H7 (cell line): ENCODE measurements at places on chromosomes 7 and 10. TPM values are rescaled to one million over a fixed set of nuclear protein-coding genes. Genes with fewer than 3 reads are reported as not detected.

Gene PTPRE
- 0.04 and 0.69 TPM in 2 replicates for total RNA-seq

Gene LRRC18
- not detected in 2 replicates for total RNA-seq

Gene SPDYE11
- total RNA-seq, result not detected in 2 replicates

Gene FFAR4
- not detected in 2 replicates for total RNA-seq

Gene AGMO
- total RNA-seq, result 0.63 and 1.1 TPM in 2 replicates

Gene GPR141
- not detected in 2 replicates for total RNA-seq

DNA sequence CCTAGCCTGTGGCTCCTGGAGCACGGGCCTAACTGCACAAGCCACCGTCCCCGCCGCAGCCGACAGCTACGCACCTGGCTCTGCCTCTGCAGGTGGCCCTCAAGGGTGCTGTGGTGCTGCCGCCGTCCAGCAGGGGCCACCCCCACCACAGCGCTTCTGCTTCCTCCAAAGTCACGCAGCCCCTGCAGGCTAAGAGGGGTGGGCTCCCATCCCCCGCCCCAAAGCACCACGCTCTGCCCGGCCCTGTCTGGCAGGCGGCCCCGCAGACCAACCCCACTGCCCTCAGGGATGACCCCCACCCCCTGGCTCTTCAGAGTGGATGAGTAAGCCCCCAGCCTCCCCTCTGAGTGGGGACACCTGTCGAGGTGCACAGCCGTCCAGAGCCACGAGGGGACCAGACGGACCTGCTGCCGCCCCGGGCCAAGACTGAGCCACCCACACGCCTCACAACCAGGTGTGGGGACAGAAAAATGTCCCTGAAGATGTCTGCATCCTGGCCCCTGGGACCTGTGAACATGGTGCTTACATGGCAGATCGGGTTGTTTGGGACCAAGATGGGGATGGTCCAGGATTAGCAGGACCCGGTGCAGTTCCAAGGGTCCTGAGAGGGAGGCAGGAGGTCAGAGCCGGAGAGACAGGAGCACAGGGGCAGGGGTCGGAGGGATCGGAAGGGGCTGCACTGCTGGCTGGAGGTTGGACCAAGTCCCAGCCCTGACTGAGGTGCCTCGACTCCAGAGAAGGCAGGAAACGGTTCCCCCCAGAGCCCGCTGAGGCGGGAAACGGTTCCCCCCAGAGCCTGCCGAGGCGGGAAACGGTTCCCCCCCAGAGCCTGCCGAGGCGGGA, 9.0 kb upstream of the ADAP1 start:
- DNase-seq, result peak; percentile 87

DNA sequence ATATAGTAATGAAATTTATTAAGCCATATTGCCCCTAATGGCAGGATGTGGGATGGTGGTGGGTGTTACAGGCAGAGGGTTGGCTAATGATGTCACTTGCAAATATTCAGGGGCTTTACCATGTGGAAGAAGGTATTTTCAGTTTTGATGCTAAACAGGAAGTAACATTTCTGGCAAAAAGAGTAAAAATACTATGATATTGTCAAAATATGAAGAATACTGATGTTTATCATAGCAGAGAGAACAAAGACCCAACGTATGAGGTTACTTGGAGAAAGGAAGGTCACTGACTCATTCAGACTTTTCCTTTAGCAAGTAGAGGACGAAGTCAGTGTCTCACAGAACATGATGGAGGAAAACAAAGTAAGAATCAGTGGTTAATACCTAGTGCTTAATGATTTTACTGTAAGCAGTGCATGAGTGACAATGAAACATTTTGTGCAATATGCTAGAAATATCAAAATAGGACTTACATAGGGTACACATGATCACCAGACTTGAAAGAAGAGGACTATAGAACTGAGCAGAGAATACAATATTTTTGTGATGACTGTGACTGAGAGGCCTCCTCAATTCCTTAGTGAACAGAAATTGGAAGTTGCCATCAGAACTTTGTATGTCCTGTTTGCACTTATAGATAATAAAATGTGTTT, 89.7 kb upstream of the STEAP4 start:
- no peak for DNase-seq

DNA sequence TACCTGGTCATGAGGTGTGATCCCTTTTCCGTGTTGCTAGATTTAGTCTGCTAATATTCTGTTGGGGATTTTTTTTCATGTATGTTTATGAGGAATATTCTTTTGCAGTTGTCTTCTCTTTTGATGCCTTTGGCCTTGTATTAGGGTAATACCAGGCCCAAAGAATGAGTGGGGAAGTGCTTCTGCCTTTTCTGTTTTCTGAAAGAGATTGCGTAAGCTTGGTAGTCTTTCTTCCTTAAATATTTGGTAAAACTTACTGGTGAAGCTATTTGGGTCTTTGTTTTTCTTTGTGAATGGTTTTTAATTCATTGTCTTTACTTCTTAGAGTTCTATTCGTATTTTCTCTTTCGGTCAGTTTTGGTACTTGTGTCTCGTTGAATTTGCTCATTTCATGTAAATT, 51.1 kb downstream of the SHH start:
- DNase-seq, result no peak

DNA sequence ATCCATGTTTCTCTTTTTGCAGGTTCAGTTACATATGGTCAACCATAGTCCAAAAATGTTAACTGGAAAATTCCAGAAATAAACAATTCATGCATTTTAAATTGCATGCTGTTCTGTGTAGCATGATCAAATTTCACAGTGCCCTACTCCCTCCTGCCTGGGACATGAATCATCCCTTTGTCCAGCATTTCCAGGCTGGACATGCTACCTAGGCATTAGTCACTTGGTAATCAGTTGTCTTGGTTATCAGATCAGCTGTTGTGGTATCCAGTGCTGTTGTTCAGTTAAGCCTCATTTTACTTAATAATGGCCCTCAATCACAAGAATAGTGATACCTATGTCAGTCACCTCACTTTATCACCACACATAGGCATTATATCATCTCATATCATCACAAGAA, 7.3 kb upstream of the PNLIP start:
- no peak for DNase-seq

DNA sequence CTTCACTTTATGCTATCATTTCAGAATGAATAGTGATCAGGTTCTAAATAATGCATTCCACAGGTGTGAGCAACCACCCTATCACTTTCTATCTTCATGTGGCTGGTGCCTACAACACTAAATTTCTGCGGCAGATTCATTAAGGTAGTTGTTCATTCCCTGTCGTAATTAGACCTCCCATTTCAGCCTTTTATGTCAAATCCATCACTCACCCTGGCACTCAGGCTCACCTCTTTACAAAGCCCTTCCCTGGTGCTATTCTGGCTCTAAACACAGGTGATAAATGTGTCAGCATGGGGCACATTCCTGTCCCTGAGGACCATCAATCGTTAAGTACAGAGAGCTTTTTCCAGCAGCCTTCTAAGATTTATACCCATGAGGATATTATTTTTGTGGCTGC, 300.0 kb upstream of the C7orf33 start:
- peak; percentile 39 for DNase-seq

- DNase-seq, result no peak
These were observed 95.2 kb downstream of the PRPF18 start for GRCh38 chr10:13681960-13682359.

DNA sequence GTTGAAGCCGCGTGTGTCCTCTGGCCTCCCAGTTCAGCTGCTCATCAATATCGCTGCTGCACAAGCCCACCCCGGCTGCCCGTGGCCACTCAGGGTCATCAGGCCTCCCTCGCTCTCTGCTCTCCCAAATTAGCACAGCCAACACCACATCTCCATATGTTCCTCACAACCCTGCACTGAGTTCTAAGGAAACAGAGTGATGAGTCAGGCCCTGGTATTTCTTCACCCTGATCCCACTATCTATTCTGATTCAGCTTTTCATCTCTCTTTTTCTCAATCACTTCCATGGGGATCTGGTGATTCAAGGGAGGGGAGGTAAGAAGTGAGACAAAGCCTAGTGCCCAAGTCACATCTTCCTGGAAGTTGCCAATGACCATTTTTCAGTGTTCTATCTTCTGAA, 23.8 kb downstream of the CYTH3 start:
- DNase-seq, result no peak

- DNase-seq, result no peak
These were observed 35.9 kb upstream of the FEZF1 start for GRCh38 chr7:122340427-122340826.

DNA sequence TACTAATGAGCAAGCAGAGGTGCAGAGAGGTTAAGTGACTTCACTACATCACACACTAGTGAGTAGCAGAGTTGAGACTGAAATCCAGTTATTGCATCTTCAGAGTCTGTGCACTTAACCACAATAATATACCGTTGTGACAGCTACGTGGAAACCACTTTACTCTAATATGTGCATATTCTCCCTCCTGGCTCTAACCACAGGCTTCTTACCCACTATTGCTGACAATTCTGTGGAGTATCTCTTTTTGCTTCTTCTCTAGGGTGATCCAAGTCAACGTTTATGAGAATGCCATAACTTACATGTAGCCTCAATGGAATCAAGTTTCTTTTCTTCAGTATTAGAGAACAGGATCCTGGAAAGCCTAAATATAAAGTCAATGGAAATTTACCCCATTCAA, 64.2 kb upstream of the MEOX2 start:
- DNase-seq, result no peak

GRCh38 chr7:22642454-22642853, 84.5 kb upstream of the IL6 start:
- no peak for DNase-seq

DNA sequence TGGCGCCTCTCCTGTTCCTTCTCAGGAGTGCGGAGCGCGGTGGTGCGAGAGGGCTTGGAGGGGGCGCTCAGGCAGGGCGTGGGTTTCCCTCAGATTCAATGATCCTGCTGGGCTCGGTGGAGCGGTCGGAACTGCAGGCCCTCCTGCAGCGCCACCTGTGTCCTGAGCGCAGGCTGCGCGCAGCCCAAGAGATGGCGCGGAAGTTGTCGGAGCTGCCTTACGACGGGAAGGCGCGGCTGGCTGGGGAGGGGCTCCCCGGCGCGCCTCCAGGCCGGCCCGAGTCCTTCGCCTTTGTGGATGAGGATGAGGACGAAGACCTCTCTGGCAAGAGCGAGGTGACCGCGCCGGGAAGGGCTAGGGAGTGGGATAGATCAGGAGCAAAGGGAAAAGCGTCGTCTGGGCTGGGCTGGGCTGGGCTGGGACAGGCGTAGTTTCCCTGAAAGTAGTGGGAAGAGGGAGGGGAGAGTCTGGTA, 17.0 kb downstream of the FAM131B start:
- DNase-seq, result peak; percentile 91

DNA sequence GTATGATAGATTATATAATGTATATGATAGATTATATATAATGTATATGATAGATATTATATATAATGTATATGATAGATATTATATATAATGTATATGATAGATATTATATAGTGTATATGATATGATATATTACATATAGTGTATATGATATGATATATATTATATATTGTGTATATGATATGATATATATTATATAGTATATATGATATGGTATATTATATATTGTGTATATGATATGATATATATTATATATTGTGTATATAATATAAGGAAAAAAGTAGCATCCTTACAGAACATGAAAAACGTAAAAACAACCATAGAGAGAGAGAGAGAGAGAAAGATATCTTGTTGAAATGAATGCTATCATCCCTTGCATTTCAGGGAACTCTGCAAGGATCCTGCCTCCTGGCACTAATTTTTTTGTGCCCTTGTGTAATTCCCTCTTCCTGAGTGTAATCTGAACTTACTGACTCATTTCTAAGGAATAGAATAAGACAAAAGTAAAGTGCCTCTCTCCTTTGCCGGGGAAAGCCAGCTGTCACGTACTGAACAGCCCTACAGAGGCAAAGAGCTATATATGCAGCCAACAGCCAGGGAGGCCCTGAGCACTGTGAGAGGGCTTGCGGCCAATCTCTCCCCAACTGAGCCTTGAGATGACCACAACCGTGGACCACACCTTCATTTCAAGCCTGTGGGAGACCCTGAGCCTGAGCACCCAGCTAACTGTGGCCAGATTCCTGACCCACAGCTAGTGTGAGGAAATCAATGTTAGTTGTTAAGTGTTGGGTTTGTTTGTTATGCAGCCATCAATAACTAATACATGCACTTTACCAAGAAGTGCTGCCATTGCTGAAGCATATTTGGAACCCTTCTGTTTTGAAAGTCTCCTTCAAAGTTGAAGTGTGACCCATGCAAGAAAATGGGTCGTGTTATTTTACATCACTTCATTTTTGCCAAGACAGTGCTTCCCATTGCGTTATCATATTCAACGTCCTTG, 61.1 kb upstream of the EZH2 start:
- no peak for DNase-seq

GRCh38 chr7:120806669-120807068, 51.3 kb downstream of the TSPAN12 start:
- no peak for DNase-seq

DNA sequence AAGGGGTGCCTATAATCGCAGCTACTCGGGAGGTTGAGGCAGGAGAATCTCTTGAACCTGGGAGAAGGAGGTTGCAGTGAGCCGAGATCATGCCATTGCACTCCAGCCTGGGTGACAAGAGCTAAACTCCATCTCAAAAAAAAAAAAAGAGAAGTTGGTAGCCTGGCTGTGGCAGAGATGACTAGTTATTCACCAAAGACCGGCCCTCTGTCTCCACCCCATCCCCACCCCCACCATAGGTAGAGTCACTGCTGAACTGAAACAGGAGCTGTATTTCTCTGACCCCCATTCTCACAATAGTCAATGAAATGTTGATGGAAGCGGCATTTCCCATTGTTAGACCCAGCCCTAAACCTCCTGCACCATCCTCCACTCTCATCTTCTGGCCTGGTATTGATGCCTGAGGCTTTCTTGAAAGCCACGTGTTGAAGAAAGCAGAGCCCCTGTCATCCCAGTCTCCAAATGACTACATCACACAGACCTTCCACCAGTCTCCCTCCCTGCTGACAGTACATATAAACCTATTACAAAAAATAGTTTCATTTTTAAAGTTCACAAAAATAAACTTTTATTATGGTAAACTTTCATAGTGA, 9.4 kb upstream of the PIK3CG start:
- no peak for DNase-seq

DNA sequence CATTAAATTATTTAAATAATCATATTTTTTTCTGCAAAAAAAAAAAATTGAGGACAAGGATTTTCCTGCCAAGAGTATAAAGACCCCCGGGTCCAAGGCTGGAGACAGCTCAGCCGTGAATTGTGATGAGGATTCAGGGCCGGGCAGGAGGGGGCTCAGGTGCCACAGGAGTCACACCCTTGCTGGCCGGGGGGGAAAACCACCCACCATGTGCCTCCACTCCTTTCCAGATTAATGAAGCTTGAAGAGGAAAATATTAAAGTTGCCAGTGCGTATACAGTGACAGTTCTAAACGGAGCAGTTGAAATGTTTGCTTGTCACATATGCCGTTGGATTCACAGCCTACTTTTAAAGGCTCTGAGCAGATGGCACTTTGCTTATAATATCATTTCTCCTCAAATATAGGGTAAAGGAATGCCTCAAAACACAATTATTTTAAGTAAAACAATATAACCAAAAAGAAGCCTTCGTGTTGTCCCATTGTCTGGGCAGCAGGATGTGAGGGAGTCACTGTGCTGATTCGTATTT, 49.6 kb downstream of the ADARB2 start:
- DNase-seq, result no peak

- DNase-seq, result no peak
These were observed 48.3 kb downstream of the ABLIM1 start for GRCh38 chr10:114609518-114610426.
